Kidney tubule cell (primary cell): ENCODE measurements at places on chromosomes 16 and 17.

GRCh38 chr17:8124350-8125153, 646 bp upstream of the HES7 start:
- DNase-seq: peak; percentile 17

DNA sequence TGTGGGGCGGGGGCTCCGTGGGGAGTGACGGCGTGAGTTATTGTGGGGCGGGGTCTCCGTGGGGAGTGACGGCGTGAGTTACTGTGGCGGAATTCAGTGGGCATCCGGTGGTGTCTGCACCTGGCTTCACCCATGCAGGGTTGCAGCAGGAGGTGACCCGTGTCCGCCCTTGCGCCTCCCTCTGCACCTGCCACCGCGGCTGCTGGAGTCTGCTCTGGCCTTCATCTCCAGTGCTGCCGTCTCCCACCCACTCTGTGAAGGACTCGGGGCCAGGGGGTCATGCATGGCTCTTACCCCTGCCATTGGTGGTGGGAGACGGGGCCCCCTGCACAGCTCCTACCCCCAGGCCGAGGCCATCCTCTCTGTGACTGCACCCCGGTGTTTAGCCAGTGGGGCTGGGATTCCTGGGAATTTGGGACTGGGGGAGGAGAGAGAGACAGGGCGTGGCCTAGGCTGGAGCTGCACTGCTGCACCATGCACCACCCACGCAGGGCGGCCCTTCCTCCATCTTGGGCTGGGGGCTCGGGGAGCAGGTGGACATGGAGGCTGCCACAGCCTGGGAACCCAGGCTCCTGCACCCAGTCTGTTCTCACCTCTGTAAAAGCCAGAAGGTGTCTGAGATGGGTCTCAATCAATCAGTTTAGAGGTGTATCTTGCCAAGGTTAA, 1.3 kb upstream of the PABPN1L start:
- DNase-seq: no peak

DNA sequence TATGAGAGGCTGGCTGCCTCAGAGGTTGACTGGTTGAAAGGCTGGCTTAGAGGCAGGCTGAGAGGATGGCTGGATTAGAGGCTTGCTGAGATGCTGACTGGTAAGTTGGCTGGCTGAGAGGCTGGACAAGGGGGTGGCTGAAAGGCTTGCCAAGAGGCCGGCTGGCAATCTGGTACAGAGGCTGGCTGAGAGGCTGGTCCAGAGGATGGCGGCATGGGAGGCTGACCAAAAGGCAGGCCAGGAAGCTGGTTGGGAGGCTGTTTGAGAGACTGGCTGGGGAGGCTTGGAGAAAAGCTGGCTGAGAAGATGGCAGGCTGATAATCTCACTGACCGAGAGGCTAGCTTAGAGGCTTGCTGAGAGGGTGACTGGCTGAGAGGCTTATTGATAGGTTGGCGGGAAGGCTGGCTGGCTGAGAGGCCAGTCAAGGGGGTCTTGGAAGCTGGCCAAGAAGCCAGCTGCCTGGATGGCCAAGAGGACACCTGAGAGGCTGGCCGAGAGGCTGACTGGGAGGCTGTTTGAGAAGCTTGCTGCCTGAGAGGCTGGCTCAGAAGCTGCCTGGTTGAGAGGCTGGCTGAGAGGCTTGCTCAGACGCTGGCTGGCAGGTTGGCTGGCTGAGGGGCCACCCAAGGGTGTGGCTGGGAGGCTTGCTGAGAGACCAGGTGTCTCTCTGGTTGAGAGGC, 34.2 kb upstream of the ACSM2B start:
- DNase-seq: no peak

DNA sequence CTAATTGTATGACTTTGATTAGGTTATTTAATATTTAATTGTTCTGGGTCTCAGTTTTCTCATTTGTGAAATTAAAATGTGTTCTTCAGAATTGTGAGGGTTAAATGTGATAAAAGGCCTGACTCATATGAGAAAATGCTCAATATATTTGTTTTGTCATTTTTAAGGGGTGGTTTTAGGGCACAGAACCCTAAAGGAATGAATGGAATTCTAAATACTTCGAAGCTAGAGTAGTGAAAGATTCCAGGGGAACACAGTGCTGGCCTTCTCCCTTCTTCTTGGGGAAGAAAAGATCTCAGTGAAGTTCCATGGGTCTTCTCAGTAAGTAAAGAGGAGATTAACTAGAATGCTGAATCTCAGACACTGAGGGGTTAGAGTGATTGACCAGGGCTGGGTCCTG, 3.9 kb upstream of the SMPD3 start:
- DNase-seq: no peak

DNA sequence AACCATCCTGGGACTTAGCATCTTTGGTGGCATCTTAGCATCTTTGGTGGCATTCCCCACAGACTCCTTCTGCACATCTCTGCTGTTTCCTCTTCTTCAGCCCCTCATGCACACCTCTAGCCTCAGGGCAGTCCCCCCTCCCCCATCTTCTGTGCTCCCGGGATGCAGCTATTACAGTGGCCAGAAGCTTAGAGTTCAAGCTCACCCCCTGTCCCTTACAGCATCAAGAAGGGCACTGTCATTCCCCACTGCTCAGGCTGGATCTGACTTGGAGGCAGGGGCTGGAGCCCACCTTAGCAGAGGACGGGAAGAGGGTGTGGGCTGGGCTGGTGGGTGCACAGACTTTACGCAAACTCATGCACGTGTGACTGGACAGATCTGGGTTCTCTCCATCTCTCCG, 650 bp downstream of the EPN3 start:
- DNase-seq: no peak

DNA sequence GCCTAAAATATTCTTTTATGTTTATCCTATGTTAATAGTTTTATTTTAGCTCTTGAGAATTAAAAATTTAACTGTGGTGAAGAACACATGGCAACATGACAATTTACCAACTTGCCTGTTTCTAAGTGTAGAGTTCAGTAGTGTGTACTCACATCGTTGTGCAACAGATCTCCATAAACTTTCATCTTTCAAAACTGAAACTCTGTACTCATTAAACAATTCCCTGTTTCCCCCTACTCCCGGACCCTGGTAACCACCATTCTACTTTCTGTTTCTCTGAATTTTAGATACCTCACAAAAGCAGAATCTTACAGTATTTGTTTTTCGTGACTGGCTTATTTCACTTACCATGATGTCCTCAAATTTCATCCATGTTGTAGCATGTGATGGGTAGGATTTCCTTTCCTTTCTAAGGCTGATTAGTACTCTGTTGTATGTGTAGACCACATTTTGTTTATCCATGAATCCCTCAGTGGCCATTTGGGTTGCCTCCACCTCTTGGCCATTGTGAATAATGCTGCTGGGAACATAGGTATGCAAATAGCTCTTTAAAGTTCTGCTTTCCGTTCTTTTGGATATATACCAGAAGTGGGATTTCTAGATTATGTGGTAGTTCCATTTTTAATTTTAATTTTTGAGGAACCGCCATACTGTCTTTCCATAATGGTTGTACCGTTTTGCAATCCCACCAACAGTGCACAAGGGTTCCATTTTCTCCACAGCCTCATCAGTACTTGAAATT, 17.4 kb downstream of the IST1 start:
- no peak for DNase-seq

DNA sequence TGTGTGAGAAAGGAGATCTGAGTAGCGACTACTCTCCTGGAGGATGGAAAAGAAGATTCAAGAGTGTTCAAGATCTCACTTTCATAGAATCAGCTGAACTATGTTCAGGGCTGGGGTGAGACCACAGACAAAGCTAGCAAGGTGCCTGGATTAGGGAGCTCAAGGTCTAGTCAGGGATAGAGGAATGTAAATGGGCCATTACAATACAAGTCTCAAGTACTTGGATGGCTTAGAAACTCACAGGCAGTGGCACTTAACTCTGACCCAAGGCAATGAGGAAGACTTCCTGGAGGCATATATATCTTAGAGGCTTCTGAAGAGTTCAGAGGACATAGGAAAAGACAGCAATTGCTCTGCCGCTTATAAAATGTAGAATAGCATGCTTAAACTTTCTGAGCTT, 184.9 kb upstream of the CDH11 start:
- no peak for DNase-seq

GRCh38 chr16:65888201-65888600, 478.3 kb upstream of the CDH5 start:
- no peak for DNase-seq

DNA sequence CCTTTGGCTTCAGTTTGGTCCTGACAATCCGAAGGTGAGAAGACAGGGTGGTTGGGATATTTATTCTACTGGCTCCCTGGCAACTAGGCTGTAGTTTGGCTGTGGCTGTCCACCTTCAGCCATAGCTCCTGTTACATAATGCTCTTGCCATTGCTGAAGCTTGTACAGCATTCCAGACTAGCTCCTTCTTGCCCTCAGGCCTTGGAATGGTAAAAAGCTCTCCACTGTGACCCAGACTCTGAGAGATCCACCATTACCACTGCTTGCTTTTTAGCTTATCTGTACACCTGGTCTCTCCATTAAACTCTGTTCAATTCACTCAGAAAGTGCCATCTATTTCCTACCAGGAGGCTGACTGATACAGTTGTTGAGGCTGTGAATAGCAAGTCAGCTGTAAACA, 231.8 kb upstream of the MON1B start:
- no peak for DNase-seq

DNA sequence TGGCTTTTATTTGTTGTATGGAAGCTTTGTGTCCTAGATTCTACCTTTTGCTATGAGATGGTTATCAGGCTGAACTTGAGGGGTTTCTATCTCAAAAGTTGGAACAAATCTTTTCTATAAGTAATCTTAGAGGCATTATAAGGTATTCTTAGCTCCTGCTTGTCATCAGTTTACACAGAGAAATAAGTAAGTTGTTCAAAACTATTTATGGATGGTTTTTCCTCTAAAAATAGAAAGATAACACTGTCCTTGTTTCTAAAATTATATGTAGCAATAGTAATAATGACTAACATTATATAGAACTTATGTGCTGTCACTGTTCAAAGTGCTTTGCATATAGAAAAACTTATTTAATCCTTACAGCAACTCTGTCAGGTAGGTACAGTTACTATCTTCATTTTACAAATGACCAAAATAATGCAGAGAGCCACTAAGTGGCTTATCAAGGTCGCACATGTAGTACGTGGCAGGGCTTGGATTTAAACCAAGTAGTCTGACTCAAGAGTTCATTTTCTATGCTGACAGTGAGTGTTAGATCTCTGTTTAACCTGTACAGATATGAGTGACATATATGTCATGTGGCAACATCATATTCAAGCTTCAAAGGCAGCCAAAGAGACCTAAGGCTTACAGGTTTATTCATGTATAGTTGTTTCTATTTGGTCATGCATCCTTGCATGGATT, 59.0 kb downstream of the PHKB start:
- DNase-seq: no peak

- DNase-seq: no peak
Measured at GRCh38 chr17:52140601-52141000, 17.9 kb downstream of the CA10 start.

DNA sequence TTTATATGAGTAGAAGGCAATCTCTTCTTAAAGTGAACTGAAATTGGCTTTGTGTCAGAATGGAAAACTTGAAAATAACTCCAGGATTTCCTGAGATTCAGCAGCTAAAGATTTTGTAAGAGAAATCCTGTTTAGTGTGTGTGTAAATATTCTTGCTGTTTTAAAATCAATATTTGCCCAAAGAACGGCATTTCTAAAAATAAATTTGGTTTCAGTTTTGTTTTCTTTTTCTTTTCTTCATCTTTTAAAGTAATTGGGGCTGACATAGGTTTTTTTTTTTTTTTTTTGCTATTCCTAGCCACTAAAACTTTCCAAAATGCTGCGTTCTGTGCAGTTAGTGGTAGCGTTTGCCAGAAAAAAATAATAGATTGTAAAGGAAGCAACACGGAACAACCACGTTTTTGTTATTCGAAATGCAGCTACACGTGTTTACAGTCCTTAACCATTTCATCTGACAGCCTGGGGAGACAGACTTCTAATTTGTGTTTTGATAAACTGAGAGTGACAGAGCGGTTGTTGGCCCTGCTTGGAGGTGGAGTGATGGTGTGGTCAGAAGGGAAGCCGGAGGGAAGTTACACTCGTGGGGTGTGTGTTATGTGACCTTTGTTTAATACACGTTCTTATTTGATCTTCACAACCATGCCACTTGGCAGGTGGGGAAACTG, 21.6 kb upstream of the SMPD3 start:
- no peak for DNase-seq

DNA sequence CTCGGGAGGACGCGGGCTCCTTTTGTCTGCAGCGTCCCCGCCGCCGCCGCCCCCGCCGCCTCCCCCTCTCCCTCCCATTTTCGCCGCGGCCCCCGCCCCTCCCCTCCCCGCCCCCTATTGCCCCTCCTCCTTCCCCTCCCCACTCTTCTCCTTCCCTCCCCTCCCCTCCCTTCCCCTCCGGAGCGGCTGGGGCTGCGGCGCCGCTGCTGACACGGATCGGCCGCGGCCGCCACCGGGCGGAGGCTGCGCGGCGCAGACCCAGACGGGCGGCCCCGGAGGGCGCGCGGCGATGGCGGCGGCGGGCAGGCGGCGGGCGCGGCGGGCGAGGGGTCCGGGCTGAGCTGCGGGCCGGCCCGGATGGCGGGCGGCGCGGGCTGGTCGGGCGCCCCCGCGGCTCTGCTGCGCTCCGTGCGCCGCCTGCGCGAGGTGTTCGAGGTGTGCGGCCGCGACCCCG, at the start of gene RAB11FIP4:
Gene RAB11FIP4, plus strand, starts transcription at position 180 of the 454 bp plus-strand sequence. Its CDS starts 178 bp downstream, at position 358.
- no peak for DNase-seq

GRCh38 chr16:85479972-85480726, 133.0 kb upstream of the GSE1 start:
- DNase-seq: no peak

- no peak for DNase-seq
Measured at GRCh38 chr17:10357768-10358167, 15.0 kb downstream of the MYH13 start.

DNA sequence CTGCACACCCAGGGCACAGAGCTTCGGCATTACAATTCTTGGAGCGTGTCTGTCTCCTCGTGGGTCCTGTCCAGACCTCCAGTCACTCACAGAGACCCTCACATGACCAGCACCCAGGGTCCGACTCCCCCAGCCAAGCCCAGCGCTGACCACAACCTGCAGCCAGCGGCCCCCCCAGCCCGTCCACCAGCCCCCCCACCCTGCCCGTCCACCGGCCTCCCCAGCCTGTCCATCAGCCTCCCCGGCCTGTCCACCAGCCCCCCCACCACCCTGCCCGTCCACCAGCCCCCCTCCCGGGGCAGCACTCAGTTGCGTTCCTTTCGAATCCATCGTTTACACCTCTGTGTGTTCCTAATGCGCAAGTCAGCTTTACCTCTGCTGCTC, 5.8 kb downstream of the SECTM1 start:
- no peak for DNase-seq

- no peak for DNase-seq
Measured at GRCh38 chr16:57960310-57960709, 10.6 kb downstream of the CNGB1 start.

DNA sequence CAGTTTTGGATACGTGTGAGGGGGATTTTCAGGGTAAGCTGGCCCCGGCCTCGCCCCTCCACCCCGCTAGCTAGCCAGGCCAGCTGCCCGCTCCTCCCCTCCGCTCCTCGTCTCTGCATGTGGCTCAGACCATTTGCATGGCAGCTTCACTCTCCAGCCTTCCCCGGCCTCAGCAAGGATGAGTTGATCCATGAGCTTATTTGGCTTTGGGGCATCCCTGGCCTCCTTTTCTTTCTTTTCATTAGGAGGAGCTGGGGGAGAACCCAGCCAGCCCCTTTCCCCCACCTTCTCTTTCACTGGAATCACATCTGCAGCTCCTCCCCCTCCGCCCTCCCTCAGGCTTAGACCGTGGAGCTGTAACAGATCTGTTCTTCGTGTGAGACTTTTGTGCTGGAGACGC, 30.7 kb downstream of the ELAC2 start:
- no peak for DNase-seq
